ENCODE measurements at places on chromosomes 6 and 20.
A peak's percentile ranks its signal among the peaks of the same experiment; 100 is the strongest.

GRCh38 chr20:29873946-29874345 lies 1383.5 kb upstream of the DEFB115 start:
- peak; percentile 45 for DNase-seq

GRCh38 chr6:16731478-16732051 lies 29.7 kb downstream of the ATXN1 start:
- DNase-seq: no peak

DNA sequence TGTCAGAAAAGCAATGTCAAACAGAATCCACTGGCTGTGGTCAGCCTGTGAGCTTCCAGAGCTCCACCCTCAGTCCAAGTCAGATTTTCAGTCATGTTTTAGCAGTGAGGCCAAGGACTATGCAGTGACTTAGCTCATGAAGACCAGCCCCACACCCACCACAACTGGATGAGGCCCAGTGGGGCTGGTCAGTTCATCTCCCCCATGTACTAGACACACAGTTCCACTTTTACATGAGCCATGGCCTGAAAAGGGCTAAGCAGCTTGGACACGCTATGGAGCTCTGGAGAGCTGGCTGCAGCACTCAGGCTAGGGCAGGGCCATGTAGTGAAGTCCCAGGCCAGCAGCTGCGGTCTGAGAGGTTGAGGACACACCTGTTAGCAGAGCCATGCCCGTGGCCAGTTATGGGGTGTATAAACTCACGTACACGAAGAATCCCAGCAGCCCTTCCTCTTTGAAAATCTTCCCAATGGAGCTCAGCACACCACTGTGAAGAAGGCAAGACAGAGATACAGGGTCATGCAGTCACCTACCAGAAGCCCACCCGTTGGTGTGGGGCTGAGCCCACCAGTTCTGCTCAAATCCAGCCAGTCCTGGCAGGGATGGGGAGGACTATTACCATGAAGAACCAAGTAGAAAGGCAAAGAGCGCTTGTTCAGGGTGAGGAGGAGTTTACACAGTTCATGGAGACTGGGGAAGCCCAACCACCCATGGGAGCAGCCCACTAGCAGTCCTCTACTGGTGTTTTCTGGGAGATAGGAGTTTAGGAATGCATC lies 10.6 kb downstream of the MTCH1 start:
- DNase-seq: no peak

GRCh38 chr6:33620856-33621710 lies at the start of gene ITPR3:
Gene ITPR3, plus strand, starts transcription at chr6:33621322. Its CDS starts 281 bp downstream, at chr6:33621603.
- DNase-seq: peak; percentile 58

GRCh38 chr6:111119571-111120329 lies 32.4 kb downstream of the SLC16A10 start:
- peak; percentile 3 for DNase-seq

- DNase-seq: no peak
Observed at GRCh38 chr20:57985278-57985677, 243.2 kb downstream of the ANKRD60 start.

- peak; percentile 25 for DNase-seq
Observed at GRCh38 chr6:69918813-69919475, 52.6 kb downstream of the COL19A1 start.

DNA sequence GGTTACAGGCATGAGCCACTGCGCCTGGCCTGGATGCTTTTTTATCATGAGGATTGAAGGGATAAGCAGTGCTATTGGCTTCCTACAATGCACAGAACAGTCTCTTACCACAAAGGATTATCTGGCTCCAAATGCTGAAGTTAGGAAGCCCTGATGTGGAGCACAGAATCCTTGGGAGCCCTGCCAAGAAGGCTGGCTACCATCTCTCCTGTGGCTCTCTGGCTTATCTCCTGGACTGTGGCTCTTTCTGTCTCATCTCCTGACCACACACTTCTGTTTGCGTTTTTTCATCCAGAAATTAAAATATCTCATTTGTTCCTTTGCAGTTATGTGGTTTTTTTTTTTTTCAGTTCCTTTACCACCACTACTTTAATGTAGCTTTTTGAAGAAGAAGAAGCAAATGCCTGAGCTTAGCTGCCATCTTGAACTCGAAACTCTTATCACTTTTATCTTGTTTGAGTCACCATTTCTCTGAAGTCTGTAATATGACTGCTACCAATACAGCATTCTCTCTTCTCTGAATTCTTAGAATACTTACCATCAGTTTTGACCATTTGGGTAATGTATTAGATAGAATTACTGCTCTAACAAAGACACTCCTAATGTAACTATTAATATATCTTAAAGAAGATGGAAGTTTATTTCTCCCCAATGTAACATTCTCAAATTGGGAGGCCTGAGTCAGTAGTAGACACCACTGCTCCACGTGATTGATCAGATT lies 1044.7 kb downstream of the KIF16B start:
- peak; percentile 23 for DNase-seq

DNA sequence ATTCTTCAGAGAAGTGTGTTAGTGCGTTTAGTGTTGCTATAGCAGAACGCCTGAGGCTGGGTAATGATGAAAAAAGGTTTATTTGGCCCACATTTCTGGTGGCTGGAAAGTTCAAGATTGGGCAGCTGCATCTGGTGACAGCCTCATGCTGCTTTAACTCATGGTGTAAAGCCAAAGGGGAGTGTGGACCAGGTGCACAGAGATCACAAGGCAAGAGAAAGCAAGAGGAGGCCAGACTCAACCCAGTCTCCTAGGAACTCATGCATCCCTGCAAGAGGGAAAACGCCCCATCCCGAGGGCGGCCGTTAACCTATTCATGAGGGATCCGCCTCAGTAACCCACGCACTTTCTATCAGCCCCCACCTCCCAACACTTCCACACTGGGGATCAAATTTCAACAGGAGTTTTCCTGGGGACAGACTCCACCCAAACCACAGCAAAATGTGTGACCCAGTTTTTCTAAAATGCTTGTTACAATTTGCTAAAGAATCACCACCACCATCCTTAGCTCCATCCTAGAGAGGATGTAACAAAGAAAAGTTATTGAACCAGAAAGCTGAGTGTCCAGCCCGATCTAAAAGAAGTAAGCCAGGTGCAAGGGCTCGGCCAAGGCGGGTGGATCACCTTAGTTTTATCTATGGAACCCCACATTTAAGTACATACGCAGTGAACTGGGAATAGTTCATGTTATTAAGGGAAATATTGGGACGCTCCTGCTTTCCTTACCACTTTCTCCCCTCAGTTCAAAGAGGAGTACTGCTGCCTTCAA lies 164.8 kb downstream of the QKI start:
- DNase-seq: peak; percentile 32

- no peak for DNase-seq
Observed at GRCh38 chr6:37530297-37530696, 30.6 kb upstream of the CCDC167 start.

DNA sequence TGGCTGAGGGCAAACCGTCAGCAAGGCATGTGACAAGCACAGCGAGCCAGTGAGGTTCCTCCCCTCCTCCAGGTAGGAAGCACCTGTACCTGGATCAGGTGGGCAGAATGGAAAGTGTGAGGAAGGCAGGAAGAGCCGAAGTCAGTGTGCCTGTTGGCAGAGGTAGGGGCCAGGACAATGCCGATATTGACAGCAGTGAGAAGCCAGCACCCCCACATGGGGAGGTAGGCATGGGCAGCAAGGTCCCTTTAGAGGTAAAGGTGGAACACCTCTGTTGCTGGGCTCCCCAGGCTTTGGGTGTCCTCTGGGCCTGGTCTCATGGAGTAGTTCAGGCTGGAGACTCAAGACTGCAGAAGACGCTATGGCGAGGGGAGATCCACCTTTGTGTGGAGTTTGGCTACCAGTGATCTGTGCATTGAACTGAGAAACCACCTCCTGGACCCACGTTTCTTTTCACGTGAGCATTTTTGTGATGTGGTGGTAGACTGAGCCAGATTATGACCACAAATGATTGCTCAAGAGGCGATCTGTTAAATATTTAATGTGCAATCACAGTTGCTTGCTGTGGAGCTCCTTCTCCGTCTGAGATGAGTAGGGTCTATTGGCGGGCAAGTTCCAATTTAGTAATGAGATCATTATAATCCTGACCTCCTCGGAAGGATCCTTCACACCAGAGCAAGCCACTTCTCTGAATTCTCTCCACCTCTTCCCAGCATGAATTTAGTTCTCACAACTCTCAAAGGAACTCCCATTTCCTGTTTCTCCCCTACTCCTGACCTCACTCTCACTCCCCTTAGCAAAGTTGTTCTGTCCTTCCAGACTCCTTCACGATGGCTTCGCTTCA lies 174.8 kb downstream of the CDH26 start:
- DNase-seq: no peak

- DNase-seq: no peak
Observed at GRCh38 chr20:60349418-60349817, 391.2 kb downstream of the CDH26 start.

GRCh38 chr6:73134588-73134987 lies 90.7 kb downstream of the KHDC1L start:
- peak; percentile 38 for DNase-seq

DNA sequence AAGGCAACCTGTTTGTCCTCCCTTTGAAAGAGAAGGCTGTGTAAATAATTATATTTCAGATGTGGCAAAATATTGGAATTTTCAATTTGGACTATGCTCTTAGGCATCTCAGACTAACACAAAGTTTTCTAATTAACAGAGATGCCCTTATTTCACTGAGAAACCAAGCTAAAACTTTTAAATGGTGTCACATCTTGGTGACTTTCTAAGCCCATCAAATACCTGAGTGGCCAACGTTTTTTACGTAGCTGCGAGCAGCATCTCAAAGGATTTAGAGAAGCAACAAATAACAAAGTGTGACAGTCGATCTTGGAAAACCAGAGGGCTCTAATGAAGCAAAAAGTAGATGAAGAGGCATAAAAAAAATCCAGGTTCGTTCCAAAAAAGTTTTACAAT lies 3.4 kb upstream of the HEY2 start:
- no peak for DNase-seq

- peak; percentile 33 for DNase-seq
Observed at GRCh38 chr6:47256361-47256760, 53.3 kb downstream of the TNFRSF21 start.

DNA sequence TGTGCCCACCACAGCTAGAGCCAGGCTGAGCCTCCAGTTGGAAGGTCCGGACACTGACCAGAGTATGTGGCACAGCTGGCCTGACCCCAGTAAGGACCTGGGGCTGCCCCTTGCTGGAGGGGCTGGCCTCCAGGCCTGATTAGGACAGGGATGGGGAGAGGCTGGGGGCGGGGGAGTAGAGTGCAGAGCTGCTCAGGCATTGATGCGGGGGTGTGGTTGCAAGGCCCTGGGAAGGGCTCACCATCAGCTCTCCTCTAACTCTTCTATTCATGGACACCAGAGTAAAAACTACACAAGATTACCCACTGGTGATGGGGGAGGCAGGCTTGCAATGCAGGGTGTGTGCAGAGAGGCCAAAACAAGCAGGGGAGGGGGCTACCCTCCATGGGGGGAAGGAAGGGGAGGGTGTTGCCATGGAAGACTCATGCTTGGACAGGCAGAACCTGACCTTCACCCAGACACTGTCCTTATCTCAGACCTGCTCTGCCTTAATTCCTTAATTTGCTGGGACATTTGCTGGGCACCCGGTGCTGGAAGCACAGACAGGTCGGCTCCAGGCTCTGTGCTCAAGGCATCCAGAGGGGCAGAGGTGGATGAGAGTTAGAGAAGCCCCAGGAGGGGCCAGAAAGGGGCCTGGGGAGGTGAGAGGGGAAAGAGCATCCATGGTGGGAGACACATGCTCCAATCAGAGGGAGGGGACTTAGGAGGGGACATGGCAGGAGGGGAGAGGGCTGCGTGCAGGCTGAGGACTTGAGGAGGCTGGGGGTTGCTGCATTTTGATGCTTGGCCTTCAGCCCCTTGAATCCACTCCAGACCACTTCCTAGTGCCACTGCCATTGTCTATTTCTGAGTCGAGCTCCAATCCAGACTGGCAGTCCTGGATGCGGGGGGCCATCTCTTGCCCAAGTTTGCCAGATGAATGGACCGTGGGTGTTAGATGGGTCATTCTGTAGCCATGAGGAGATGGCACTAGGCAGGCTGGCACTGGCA lies 7.6 kb upstream of the EMILIN3 start:
- DNase-seq: no peak

DNA sequence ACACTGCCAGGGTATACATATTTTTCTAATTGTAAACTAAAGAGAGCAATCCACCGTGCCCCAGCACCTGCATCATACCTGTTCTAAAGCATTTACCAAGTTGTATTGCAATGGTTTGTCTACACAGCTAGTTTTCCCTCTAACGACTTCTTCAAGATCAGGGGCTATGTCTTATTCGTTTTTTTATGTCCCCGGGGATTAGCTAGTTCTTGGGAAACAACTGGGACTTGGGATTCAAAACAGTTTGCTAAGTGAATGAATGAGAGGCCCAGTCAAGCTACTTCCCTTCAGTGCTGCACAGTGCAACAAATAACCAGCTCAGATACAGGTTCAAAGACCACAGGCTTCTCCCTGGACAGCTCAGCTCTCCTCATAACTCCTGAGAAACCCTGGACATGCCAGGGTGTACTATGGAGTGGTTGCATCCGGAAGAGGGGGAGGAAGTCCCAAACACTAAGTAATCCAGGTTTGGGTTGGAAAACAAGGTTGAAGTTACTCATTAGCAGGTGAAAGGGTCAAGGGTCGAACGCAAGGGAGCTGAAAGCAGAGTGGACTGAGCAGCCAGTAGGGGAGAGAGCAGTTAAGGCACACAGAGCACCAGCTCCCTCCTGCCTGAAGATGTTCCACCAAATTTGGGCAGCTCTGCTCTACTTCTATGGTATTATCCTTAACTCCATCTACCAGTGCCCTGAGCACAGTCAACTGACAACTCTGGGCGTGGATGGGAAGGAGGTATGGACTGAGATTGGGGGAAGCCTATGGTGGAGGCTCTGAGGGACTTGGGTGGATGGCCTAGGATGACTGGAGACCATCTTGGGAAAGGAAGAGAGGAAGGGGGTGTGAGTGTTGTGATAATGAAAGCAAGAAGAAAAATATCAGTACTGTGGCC lies at the start of gene APOM:
TSS of gene APOM (plus strand) at position 546 of the 889 bp plus-strand sequence. CDS start at position 619, 73 bp downstream.
- DNase-seq: no peak

- peak; percentile 47 for DNase-seq
Observed at GRCh38 chr6:137589067-137589848, 95.1 kb upstream of the OLIG3 start.

GRCh38 chr20:2038161-2038560 lies 44.3 kb upstream of the PDYN start:
- DNase-seq: no peak

Data from EH (cell line).